IMR-90 (cell line): ENCODE measurements at places on chromosomes 1 and 21. TPM values are rescaled to one million over a fixed set of nuclear protein-coding genes. Genes with fewer than 3 reads are reported as not detected.

SPATA46 gene
- not detected in 2 replicates for polyA plus RNA-seq

TBX19 gene
- 0.89 and 1.0 TPM in 2 replicates for polyA plus RNA-seq

LRRC71 gene
- polyA plus RNA-seq: 0.47 and 0.50 TPM in 2 replicates

NEXN gene
- polyA plus RNA-seq: 13.4 and 16.1 TPM in 2 replicates

MX2 gene
- 0.43 and 0.53 TPM in 2 replicates for polyA plus RNA-seq

DNA sequence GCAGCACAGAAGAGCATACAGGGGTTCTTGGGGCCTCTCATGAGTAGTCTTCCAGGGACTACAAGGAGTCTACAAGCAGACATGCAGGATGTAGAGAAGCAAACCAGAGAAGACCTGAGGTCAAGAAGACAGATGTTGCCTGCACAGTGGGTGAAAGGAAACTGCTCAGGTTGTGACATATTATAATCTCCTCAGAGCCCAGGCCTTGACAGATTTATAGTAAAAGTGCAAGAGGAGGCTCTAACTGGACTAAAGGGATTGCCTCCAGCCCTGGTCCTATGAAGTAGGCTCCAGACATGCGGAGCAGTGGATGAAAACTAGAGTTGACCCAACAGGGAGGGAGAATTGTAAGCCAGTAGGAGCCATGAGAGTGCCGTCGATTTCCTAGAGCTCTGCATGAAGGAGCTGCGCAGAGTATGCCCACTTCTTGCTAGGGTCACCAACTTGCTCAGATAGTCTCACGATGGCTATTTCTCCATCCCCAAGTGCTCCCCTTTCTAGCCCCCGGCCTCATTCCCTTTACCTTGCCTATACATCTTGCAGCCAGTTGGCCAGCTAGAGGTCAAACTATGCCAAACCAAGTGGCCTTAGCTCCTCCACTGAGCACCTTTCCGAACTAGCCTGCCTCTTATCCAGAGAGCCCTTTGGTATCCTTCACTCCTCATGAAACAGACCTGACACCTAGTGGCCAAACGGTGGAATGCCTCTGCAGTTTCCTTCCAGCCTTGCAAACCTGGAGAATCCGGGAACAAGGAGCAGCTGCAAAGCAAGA, 36.2 kb upstream of the IPO9 start:
- no peaks in the 10 kb centered on the region for H3K27me3 ChIP-seq
- peaks cover 58% of the 10 kb centered on the region for H3K36me3 ChIP-seq
- no peak overlapping the region for H3K4me3 ChIP-seq
- H3K4me1 ChIP-seq: peaks cover 32% of the 10 kb centered on the region
- peak; percentile 85 for DNase-seq
